Naive thymus-derived CD4-positive, alpha-beta T cell (primary cell): ENCODE measurements at places on chromosomes 2 and 18. TPM values are rescaled to one million over a fixed set of nuclear protein-coding genes. Genes with fewer than 3 reads are reported as not detected.

GRCh38 chr2:60366135-60366712 is 187.2 kb downstream of the BCL11A start:
- H3K4me1 ChIP-seq: no peaks in the 10 kb centered on the region
- H3K27ac ChIP-seq: no peak overlapping the region
- no peak for DNase-seq
- H3K27me3 ChIP-seq: no peaks in the 10 kb centered on the region
- no peaks in the 10 kb centered on the region for H3K36me3 ChIP-seq

- no peaks in the 10 kb centered on the region for H3K27me3 ChIP-seq
- H3K27ac ChIP-seq: no peak overlapping the region
- H3K4me1 ChIP-seq: no peaks in the 10 kb centered on the region
- no peak for DNase-seq
- no peak overlapping the region for H3K4me3 ChIP-seq
- H3K36me3 ChIP-seq: no peaks in the 10 kb centered on the region
These were observed 21.1 kb upstream of the RPL31 start for GRCh38 chr2:100981011-100981410.

DNA sequence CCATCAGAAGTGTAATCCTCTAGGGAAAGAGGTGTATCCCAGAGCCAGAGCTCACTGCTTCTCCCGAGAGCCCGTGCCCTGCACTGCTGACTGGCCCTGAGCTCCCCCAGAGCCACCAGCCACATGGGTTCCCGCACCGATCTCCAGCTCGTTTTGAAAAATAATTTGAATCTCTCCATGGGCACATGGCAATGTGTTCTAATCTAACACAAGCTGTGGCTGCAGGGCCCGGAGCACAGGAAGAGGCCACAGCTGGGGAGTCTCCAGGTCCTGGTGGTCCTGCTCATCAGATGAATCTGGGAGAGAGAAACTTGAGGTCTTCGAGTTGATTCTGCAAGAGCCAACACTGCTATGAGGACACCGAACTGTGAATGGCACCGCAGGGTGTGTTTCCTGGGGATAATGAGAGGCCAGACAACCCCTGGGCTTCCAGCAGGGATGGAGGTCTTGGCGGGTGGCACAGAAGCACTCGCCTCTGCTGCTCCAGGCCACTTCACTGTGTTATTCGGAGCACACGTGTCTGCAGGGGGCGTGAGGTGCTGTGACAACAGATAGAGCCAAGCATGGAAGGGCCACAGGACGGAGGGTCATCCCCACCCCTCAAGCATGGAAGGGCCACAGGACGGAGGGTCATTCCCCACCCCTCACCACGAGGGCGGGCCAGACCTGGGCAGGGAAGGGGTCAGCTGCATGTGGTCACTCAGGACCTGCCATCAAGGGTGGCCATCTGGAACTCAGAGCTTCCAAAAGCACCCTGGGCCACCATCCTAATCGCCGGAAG is 196.8 kb downstream of the NDUFA10 start:
- no peak for DNase-seq
- H3K4me3 ChIP-seq: no peak overlapping the region
- no peaks in the 10 kb centered on the region for H3K4me1 ChIP-seq
- no peaks in the 10 kb centered on the region for H3K36me3 ChIP-seq
- no peak overlapping the region for H3K27ac ChIP-seq

DNA sequence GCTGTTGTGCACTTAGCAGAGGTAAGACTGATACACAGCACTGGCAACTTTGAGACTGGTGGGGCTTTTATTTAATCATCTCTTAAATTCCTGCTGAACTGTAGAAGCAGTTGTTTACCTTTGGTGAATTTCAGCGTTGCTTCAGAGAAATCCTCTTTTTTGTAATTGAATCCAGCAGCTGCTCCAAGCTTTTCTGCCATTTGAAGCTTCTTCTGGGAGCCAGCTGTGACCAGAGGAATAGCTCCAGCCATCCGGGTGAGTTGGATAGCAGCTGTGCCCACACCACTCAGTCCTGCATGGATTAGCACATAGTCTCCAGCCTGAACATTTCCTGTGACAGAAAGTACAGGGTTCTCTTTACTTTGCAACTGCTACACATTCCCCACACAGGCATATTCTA is 3.9 kb downstream of the TP53I3 start:
- H3K27me3 ChIP-seq: no peaks in the 10 kb centered on the region
- H3K36me3 ChIP-seq: no peaks in the 10 kb centered on the region
- DNase-seq: no peak

GRCh38 chr18:11388755-11389680 is 220.4 kb upstream of the SLC35G4 start:
- H3K36me3 ChIP-seq: no peaks in the 10 kb centered on the region
- H3K4me1 ChIP-seq: no peaks in the 10 kb centered on the region
- no peak for DNase-seq
- no peaks in the 10 kb centered on the region for H3K27me3 ChIP-seq

DNA sequence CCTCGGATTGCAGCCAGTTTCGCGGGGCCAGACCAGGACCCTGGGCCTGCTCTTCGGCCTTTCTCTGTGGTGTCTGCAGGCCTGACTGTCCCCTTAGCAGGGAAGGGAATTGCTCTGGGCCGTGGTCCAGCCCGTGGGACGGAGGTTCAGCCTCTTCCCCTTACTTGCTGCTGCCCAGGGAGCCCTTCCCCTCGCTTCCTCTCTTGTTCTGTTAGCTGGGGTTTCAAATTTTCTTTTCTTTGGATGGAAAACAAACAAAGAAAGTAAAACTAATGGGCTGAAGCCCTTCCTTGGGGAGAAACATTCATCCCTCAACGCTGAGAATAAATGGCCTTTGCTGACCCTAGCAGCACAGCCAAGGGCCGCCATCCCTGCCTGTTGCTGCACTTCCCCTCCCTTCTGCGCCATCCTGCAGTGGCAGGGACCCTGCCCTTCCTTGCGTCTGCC is 52.4 kb downstream of the ASAP2 start:
- no peak for DNase-seq
- no peaks in the 10 kb centered on the region for H3K27me3 ChIP-seq
- H3K27ac ChIP-seq: no peak overlapping the region
- no peak overlapping the region for H3K4me3 ChIP-seq

GRCh38 chr2:190663839-190664238 is 15.0 kb downstream of the NAB1 start:
- H3K27me3 ChIP-seq: no peaks in the 10 kb centered on the region
- H3K27ac ChIP-seq: no peak overlapping the region
- no peaks in the 10 kb centered on the region for H3K4me1 ChIP-seq

DNA sequence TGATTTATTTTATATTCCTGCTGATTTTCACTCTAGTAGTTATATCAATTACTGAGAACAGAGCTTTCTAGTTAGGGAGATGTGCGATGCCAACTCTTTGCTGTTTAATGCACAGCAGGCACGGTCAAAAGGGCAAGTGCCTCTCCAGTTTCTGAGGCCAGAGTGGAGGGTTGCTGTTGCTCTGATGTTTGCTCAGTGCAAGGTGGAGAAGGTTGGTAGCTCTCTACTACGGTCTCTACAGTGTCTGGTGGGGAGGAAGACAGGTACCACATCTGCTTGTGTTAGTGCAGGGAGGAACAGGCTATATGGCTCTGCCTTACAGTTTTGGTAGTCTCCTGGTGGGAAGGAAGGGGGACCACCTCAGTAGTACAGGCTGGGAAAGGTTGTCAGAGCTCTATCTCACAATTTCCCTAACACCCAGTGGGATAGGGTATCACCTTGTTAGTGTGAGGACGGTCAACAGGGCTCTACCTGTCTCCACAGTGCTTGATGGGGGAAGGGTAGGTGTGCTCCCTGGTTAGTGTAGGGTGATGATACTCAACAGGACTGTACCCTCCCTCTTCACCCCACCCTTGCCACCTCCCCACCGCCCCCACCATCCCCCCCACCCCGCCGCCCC is 85.9 kb downstream of the FANCL start:
- H3K27ac ChIP-seq: no peak overlapping the region
- H3K4me1 ChIP-seq: no peaks in the 10 kb centered on the region
- no peaks in the 10 kb centered on the region for H3K36me3 ChIP-seq
- no peak overlapping the region for H3K4me3 ChIP-seq
- DNase-seq: no peak
- H3K27me3 ChIP-seq: no peaks in the 10 kb centered on the region

DNA sequence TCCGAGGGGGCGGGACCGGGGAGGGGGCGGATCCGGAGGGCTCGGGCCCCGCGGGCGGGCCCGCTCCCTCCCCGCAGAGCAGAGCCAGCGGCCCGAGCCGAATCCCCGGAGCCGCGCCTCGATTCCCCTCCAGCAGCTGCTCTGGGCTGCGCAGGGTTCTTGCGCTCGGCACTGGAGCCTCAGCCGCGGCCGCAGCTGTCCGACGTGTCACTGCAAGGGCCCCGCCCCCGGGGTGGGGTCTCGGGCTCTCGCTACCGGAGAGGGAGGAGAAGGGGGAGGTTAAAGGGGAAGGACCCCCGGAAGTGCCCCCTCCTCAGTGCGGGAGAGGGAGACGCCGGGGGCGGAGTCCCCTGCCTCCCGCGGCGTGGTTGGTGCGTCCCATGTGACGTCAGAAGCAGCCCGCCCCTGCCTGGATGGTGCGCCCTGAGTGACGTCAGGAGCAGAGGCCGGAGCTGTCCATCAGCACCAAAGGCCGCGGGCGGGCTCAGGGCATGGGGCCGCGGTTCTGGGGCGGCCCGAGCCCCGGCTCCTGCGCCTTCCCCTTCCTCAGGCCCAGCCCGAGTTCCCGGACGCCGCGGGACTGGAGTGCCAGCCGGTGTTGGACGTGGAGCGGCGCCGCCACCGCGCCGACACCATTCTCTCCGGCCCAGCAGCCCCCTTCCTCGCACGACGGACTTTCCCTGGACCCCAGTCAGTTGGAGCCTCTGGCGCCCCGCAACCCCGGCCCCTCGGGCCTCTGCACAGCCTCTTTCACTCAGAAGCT is at the start of the genes CHPF and TMEM198:
TSS of gene CHPF (minus strand) at position 214 of the 763 bp plus-strand sequence. CDS start 271 bp downstream, outside the sequence.
TSS of gene TMEM198 (plus strand) at position 433 of the 763 bp plus-strand sequence. CDS start 700 bp downstream, outside the sequence.
- H3K4me1 ChIP-seq: peaks cover 12% of the 10 kb centered on the region
- peak; percentile 79 for DNase-seq
- peak within 1 kb of the TSS; percentile 51 for H3K4me3 ChIP-seq
- peak within 1 kb of the TSS; percentile 78 for H3K27ac ChIP-seq
- H3K36me3 ChIP-seq: no peaks in the 10 kb centered on the region
- no peaks in the 10 kb centered on the region for H3K27me3 ChIP-seq

DNA sequence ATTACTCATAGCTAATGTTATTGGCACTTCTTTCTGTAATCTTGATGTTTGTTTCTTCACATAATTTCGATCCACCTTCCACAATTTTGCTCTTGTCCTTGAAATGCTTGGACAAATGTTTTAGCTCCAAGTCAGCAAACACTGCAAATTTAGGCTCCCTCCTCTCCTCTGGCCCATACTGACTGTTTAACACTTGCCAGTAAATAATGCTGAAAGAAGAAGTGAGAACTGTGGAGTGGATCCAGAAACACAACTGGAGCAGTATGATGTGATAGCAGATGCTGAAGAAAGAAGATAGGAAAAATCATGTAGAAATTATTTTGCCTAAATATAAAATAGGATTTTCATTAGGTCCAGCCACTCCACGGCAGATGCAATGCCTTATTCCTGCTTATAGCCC is 415.0 kb upstream of the GYPC start:
- no peaks in the 10 kb centered on the region for H3K27me3 ChIP-seq
- no peak overlapping the region for H3K27ac ChIP-seq
- no peaks in the 10 kb centered on the region for H3K36me3 ChIP-seq
- H3K4me1 ChIP-seq: no peaks in the 10 kb centered on the region
- no peak for DNase-seq

GRCh38 chr2:120702061-120702460 is 33.6 kb upstream of the GLI2 start:
- H3K27ac ChIP-seq: no peak overlapping the region
- H3K27me3 ChIP-seq: no peaks in the 10 kb centered on the region
- H3K4me3 ChIP-seq: no peak overlapping the region

GRCh38 chr2:43105586-43106558 is 120.5 kb downstream of the ZFP36L2 start:
- DNase-seq: no peak
- no peaks in the 10 kb centered on the region for H3K36me3 ChIP-seq
- H3K4me3 ChIP-seq: no peak overlapping the region
- no peak overlapping the region for H3K27ac ChIP-seq
- no peaks in the 10 kb centered on the region for H3K4me1 ChIP-seq
- no peaks in the 10 kb centered on the region for H3K27me3 ChIP-seq

DNA sequence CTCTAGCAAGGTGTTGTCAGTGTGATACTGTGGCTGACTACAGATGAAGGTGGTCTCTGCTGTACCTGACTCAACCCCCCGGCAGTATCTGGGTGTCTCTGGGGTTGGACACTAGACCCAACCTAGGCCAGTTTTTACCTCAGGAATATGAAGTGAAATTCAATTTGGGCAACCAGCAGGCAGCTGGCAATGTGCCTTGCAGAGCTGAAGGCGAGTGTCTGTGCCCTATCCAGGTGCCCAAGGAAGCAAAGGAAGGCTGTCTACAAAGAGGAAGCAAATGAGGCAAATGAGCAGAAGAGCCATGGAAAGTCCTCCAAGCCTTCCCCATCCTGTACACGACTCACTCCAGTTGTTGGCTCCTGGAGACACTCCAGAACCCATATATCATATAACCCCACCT is 264.6 kb upstream of the AGAP1 start:
- no peaks in the 10 kb centered on the region for H3K4me1 ChIP-seq
- H3K27ac ChIP-seq: no peak overlapping the region
- no peak overlapping the region for H3K4me3 ChIP-seq

DNA sequence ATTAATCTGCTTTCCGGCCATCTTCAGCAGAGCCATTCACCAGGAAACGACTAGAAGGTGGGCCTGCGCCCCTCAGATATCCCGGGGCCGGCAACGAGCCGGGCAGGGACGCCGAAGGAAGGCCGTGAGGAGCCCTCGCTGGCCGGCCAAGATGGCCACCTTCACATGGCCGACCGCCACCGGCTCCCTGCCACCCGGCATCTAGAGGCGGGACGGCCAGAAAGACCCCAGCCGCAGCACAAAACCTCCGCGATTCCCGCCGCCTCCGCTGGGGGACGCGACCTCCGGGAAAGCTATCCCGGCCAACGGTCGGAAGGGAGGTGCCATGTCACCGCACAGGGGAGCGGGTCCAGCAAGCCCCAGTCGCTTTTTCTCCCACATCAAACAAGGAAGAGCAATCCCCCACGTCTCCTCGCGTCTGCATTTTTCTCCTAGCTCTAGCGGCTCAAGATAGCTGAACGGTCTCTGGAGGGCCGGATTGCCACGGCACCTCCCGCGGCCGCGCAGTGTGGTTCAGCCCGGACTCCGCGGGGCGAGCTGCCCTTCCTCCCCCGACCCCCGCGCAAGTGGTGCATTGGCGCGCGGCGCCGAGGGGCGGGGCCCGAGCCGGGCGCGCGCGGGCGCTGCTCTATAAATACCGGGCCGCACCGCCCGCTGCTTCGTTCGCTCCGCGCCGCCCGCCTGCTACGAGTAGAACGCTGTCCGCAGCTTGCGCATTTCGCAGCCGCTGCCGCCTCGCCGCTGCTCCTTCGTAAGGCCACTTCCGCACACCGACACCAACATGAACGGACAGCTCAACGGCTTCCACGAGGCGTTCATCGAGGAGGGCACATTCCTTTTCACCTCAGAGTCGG is at the start of gene MAT2A:
TSS of gene MAT2A (plus strand) at position 662 of the 854 bp plus-strand sequence. CDS start at position 782, 120 bp downstream.
- H3K4me1 ChIP-seq: peaks cover 27% of the 10 kb centered on the region
- H3K27me3 ChIP-seq: no peaks in the 10 kb centered on the region
- peak within 1 kb of the TSS; percentile 92 for H3K4me3 ChIP-seq
- H3K27ac ChIP-seq: peak within 1 kb of the TSS; percentile 84
- peak; percentile 92 for DNase-seq

Gene HSPE1
- total RNA-seq: 55.4 TPM

Gene CGREF1
- 0.54 TPM for total RNA-seq

Gene MEP1B
- total RNA-seq: not detected in 2 replicates

Gene FOXI3
- total RNA-seq: not detected in 2 replicates

Gene NR4A2
- 2.2 TPM for total RNA-seq

Gene CRYGC
- total RNA-seq: not detected

Gene CFAP221
- not detected for total RNA-seq

Gene TMEM37
- total RNA-seq: 0.37 TPM

Gene DLGAP1
- total RNA-seq: not detected

Gene CNDP1
- total RNA-seq: not detected

Gene CLEC4F
- total RNA-seq: 1.6 TPM

Gene AGXT
- not detected for total RNA-seq

Gene EHD3
- total RNA-seq: 3.9 TPM

Gene C2orf42
- total RNA-seq: 20.6 TPM
